SK-N-SH treated with all-trans-retinoic acid at 6 μM for 48 hours (cell line): ENCODE measurements at places on chromosomes 12 and 14.

DNA sequence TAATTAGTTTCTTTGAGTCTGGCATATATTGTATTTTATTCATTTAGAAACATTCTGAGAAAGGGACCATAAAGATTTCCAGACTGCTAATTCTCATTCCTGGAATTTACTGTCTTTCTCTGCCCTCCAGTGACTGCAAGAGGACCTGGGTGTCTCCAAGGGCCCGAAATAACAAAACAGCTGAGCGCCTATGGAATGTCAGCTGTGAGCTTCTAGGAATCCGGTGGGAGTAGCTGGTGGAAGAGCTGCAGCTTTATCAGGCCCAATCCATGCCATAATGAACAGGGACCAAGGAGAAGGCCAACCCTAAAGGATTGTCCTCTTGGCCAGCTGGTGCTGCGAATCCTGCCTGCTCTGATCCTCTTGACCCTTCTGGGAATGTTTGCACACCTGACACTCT is 31.9 kb downstream of the RDH12 start:
- ATAC-seq = no peak

DNA sequence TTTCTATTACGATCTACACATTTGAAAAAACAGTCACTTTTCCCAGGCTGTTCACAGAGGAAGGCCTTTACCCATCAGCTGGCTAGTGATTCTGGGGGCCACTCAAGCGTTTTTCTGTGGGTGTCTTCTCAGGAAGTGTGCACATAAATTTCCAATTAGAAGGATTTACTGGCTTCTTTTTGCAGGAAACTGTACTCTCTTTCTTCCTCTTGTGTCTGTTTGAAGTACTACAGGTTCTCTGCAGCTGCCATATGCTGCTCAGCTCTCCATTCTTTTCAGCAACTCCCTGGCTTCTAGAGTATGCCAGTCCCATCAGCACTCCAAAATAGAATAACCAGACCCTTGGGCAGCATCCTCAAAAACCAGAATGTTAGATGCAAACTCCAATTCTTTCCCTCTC is 110.4 kb upstream of the NAV3 start:
- ATAC-seq = peak; percentile 87

GRCh38 chr12:75294336-75294735 is 35.8 kb downstream of the CAPS2 start:
- no peak for ATAC-seq

- no peak for ATAC-seq
These were observed 78.5 kb downstream of the ST8SIA1 start for GRCh38 chr12:22256041-22256441.

- ATAC-seq = no peak
These were observed 2.4 kb downstream of the BTG1 start for GRCh38 chr12:92143258-92143657.

DNA sequence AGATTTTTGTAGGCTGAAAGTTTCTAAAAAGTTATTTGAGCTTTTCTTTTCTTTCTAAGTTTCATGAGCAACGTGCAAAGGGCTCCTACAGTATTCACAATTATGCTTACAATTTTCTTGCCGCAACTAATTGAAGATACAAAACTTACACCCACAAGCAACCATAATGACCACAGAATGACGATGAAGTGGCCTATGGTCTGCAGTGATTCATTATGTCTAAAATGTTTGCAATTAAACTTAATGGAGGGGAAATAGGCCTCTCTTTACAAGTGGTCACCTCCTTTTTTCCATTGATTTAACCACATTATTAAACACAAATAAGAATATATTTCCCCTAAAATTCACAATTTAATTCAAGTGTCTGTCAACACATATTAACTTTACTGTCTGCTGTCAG is 732.6 kb upstream of the FLRT2 start:
- ATAC-seq = no peak

GRCh38 chr12:48110691-48111311 is 4.9 kb upstream of the SENP1 start:
- ATAC-seq = no peak

DNA sequence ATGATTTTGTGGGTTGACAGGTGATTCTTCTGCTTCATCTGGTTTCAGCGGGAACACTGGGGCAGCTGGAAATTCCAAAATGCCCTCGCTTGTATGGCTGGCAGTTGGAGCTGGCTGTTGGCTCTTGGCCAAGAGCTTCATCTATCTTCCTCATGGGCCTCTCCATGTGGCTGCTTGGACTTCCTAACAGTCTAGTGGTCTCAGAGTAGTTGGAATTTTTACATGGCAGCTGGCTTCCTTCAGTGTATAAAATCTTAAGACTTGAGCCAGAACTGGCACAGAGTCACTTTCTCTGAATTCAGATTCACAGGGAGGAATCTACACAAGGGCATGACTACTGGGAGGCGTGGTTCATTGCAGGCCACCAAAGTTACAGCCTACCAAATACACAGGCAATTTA is 204.9 kb upstream of the RMST start:
- no peak for ATAC-seq

DNA sequence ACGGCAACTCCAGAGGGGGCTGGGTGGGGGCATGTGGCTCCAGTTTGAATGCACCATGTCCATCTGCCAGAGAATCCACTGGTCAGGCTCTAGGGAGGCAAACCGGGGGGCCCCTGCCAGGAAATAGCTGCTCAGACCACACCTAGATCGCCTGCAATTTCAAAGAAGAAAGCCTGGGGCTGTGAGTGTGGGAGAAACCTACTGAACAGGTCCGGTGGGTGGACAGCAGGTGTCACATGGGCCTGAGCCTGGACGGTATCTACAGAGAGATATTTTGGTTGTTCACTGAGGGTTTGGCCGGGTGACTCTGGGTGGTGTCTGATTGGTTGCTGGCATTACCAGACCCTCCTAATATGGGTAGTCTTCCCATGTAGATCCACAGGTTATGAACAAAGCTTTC is 32.0 kb downstream of the DAO start:
- no peak for ATAC-seq

- ATAC-seq = no peak
These were observed 5.4 kb downstream of the TTC7B start for GRCh38 chr14:90810806-90811205.

DNA sequence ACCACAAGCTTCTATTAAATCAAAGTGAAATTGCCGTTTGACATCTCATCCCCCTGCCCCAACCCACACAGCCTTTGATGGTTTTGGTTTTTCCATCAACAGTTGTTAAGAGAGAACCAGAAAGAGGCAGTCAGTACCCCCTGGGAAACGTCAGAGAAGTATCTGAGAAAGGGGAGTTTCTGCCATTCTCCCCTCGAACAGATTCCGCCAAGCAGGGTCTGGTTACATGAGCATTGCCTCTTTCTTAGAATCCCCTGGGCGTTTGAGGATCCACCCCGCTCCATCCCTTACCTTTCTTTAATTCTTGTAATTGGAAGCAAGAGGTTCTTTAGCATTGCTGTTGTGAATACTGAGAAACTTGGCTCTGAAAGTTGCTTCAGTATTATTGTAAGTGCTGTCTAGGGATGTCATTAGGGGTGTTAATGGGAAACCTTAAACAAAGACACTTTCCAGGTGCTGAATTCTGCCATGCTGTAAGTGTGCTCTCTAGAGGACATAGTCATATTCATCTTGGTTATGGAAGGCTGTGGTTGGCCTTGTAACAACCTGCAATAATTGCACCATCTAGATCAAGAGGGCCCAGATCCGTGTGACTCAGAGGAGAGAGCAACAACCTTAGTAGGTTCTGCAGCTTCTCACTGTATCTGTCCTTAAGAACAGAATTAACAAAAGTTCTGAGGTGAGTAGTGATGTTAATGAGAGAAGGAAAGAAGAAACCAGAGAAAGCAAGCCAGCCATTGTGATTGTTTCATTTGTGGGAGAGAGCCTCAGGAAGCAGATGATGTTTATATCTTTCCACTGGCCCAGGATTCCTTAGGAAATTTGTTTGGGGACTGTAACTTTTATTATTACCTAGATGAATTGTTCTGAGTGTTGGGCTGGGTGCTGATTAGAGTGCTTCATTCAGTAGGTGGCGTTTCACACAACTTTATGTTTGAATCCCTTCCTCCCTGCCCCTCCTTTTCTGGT is 9.0 kb downstream of the TMBIM6 start:
- peak; percentile 55 for ATAC-seq

GRCh38 chr12:116216022-116216756 is 61.3 kb downstream of the MED13L start:
- ATAC-seq = no peak

- no peak for ATAC-seq
These were observed 5.1 kb downstream of the PAPLN start for GRCh38 chr14:73242357-73242901.

DNA sequence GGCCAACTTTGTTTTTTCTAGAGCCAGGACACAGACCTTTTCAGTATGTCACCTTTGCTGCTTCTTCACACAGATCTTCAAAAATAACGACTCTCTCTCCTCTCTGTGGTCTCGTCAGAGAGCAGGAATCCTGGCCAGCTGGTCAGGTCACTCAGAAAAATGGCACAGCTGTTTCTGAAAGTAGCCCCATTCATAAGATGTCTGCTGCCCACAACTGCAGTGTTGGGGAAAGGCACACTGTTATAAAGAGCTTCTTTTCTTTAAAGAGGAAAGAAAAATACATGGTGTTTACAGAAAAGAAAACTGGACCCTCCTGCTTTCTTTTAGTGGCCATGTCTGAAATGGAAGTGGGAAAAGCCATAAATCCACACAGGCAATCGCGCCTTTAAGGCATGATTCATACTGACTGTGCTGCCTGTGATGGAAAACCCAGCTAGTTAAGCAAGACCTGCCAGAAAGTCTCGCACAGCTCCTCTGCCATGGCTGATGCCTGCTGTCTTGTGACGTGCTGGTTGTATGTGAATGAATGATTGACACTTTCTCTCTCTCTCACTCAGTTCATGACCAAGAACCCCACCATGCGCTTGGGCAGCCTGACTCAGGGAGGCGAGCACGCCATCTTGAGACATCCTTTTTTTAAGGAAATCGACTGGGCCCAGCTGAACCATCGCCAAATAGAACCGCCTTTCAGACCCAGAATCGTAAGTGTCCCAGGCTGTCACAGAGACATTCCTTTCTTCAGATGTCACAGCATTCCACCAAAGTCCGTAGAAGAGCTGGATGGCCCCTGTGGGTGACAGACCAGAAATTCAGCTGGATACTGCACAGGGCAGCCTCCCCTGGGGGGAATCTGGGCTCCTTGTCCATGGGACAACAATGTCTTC is 147.9 kb upstream of the HIF1A start:
- ATAC-seq = peak; percentile 87

GRCh38 chr12:128402486-128403243 is 135.7 kb downstream of the TMEM132C start:
- ATAC-seq = no peak

DNA sequence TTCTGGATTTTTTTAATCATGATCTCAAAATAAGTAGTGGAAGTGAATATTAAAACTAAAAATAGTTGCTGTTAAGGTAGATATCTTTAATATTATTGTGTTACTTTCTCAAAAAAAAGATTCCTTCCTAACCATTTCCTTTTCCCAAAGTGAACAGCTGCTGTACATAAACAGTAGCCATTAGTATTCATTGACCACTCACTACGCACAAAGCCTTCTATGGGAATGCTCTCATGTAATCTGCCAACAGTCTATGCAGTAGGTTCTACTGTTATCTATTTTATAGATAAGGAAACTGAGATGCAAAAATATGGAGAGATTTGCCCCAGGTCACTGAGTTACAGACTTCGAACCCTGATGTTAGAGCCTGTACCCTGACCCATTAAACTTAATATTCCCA is 32.1 kb downstream of the ZFP36L1 start:
- ATAC-seq = no peak

GRCh38 chr12:53510181-53510812 is 3.0 kb upstream of the NPFF start:
- ATAC-seq = no peak

- peak; percentile 78 for ATAC-seq
These were observed 119.4 kb downstream of the KTN1 start for GRCh38 chr14:55699131-55700057.

- ATAC-seq = no peak
These were observed 6.9 kb upstream of the PLEKHH1 start for GRCh38 chr14:67526181-67526580.

DNA sequence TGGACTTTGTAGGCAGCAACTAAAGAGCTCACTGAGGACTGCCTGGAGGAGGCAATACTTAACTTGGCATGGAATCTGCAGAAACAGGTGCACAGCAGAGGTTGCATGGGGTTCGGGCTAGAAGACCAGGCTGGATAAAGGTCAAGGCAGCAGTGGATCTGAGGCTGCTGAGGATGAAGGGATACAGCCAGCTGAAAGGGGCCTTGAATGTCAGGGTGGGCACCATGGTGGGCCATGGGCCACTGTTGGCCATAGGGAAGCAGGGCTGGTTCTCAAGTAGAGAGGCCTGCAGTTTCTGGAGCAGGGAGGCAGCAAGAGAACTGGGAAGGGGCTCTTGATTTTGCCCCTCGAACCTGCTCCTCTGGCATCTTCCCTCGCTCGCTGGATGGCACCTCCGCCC is 55.5 kb downstream of the C14orf132 start:
- no peak for ATAC-seq
